ENCODE measurements at places on chromosomes 1 and 21.

DNA sequence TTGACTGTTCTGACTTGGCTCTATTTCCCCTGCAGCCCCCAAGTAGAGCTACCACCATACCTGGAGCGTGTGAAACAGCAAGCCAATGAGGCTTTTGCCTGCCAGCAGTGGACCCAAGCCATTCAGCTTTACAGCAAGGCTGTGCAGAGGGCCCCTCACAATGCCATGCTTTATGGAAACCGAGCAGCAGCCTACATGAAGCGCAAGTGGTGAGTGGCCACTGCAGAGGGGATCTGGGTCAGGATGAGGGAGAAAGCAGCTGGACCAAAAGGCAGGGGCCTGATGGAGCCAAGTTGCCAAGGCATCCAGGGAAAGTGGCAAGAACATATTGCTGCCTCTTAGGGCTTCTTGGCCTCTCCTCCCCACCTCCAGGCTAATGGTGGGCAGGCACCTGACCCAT lies 24.1 kb upstream of the TMEM222 start:
- no peak for DNase-seq

GRCh38 chr1:13817906-13818305 lies 117.9 kb downstream of the PRDM2 start:
- DNase-seq = no peak

GRCh38 chr1:203519053-203519840 lies 25.3 kb downstream of the OPTC start:
- peak; percentile 60 for DNase-seq

GRCh38 chr1:17904290-17904689 lies 149.2 kb downstream of the ACTL8 start:
- no peak for DNase-seq

DNA sequence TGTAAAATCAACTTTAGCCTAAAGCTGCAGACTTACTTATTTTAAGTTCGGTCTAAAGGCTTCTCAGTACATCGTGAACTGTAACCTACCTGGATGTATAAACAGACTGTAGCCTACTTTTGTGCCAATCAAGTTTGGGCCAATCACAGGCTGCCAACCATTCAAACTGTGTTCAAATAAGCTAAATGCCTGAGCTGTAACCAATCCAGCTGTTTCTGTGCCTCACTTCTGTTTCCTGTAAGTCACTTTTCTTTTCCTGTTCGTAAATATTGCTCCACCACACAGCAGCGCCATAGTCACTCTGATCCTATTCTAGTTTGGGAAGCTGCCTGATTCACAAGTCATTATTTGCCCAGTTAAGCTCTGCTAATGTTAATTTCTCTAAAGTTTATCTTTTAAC lies 37.5 kb upstream of the SLAMF9 start:
- no peak for DNase-seq

DNA sequence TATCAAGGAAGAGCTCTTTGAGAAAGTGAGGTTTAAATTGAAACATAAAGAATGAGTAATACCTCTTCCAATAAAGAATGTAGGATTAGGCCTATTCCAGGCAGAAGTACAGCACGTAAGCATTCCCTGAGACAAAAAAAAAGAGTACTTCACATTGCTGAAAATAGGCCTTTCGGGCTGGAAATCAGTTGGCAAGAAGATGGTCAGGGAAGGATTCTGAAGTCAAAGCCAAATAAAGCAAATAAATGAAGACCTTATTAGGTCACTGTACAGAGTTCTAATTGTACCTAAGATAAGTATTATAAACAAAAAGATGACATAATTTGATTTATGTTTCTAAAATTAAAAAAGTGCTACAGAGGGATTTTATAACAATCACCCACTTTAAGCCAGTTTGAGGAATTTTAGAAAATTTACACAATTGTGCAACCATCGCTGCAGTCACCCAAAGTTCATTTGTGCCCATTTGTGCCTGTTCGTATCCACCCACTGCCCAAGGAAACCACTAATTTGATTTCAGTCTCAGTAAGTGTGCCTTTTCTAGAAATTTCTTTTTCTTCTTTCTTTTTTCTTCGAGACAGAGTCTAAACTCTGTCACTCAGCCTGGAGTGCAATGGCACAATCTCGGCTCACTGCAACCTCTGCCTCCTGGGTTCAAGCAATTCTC lies 58.6 kb downstream of the FMO4 start:
- no peak for DNase-seq

- no peak for DNase-seq
Measured at GRCh38 chr1:117655220-117655577, 49.4 kb downstream of the TENT5C start.

- DNase-seq = no peak
Measured at GRCh38 chr1:239112101-239112935, 274.1 kb upstream of the CHRM3 start.

GRCh38 chr1:196461521-196461920 lies 146.7 kb downstream of the KCNT2 start:
- DNase-seq = no peak

DNA sequence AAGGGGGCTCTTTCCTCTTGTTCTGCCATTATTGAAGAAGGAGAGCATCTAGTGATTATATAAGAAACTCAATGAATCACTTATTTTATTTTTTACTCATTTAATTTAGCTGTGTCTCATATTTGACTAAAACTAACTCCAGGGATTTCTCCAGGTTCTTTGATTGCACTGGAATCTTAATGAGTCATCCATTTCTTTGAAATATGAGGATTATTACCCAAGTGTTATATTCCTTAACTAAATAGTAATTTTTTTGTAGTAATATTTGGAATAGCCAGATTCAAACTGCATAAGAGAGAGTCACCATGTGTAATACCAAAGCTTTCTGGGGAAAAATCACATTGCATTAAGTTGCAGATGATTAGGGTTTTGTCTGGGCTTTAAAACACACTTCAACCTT lies 59.5 kb downstream of the NTMT2 start:
- no peak for DNase-seq

DNA sequence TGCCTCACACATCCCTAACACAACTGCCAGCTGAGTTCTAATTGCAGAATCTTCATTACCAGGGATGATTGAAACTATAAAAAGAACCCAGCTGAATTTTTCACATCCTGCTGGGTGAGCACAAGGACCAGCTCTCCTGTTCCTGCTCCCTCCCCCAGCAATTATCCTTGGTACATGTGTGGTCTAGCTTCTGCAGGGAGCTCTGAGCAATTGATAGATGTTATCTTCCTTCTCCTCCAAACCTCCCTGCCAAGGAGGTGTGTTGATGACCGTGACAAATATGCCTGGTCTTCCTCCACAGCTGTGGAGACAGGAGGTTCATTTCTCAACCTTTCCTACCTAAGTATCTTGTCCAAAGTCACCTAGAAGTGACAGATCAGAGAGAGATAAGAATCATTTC lies 65.3 kb upstream of the MAN1A2 start:
- no peak for DNase-seq

DNA sequence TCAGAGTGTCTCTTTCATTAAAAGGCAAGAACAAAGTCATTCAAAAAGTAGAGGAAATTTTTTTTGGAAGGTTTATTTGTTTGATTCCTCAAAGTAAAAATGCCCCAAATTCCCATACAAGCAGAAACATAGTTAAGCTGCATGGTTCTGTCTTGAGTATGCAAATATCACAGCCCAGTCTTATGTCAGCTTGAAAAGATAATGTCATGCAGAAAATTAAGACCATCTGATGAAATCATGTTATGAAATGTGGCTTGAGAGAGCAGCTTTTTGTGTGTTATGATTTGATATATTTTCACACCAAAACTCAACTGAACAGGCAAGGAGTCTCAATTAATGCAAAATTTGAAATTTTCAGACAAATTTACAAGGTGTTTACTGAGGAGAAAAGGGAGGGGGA lies 411.0 kb downstream of the LMO4 start:
- no peak for DNase-seq

GRCh38 chr1:171763764-171764163 lies 17.7 kb upstream of the METTL13 start:
- DNase-seq = no peak

DNA sequence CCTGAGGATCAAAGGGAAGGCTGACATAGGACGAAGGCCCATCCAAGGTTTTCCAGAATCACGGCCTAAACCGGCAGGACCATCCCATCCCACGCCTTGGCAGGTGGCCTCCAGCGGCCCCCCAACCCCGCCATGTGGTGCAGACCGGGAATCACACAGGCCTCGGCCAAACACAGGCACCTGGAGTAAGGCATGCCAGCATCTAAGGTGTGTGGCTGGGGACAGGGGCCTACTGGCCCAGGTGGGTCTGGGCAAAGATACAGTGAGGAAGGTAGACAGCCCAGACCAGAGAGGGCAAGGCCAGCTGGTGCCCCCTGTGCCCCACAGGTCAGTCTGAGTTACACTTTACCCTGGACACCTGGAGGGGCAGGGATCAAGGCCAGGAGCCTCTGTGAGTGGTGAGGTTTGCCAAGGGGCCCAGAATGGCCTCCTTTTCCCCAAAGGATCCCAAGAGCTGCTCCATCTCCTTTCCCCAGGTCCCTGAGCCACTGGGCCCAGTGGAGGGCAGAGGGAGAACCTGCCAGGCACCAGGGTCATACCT lies 12.7 kb upstream of the TAS1R2 start:
- DNase-seq = no peak

- no peak for DNase-seq
Measured at GRCh38 chr1:151238467-151238739, 16.1 kb upstream of the PSMD4 start.

GRCh38 chr1:108961752-108962486 lies 1.4 kb downstream of the CLCC1 start:
- no peak for DNase-seq

GRCh38 chr1:231604276-231604621 lies 22.3 kb upstream of the DISC1 start:
- no peak for DNase-seq

GRCh38 chr1:9996624-9997582 lies at the start of gene RBP7:
RBP7 (plus strand) TSS chr1:9997228; CDS start chr1:9997259, 31 bp downstream.
- DNase-seq = peak; percentile 75

DNA sequence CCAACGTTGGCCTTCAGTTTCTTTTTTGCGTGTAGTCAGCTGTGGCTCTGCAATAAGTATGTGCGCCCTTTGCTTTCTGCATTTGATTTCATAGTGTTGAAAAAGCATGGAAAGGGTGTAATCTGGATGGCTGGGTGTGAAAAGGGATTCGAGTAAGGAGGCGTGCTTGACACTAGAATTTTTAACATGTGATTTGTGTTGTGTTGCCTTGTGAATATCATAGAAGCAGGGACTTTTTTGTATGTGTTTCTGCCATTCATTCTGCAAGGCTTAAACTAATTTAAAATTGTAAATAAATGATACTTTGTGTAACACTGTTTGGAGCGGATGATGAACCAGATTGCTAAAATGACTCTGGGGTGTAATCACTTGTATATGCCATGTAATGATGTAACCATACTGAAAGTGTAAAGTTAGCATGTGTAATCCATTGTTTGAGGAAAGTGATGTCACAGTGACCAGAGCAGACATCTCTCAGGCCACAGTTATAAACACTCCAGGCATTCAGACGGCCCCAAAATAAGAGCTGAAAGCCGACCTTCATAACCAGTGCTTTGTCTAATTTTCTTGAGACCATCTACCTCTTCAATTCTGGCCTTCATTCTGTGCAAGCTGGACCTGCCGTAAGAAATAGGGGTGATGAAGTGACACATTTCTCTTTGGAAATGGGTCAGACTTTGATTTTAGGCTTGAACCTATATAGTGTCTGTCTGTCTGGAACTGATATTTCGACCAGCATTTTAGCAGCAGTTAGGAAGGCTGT lies 618 bp downstream of the SH3BGR start:
- DNase-seq = no peak

- DNase-seq = no peak
Measured at GRCh38 chr1:171877701-171878100, 36.4 kb downstream of the DNM3 start.

Data from iPS-NIHi11 (cell line).